Activated CD4-positive, alpha-beta T cell treated with anti-CD3 and anti-CD28 coated beads for 4 hours (primary cell): ENCODE measurements at places on chromosomes 4 and X.

DNA sequence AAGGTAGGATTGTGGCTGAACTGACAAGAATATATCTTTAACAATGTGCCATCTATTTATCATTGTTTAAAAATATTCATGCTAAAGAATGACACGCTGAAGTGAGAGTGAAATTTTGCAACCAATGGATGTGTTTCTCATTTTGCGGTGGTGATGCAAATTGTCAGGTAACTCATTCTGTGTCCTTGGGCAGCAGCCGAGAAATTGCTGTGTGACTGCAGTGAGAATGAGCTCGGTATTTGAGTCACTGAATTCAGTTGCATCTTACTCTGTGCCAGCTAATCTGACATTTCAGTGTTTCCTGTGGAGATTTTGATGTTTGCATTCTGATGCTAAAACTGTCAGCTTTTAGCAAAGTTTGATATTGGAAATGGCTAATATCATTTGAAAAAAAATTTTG is 28.1 kb downstream of the MCUB start:
- peak; percentile 27 for DNase-seq

- DNase-seq: no peak
Measured at GRCh38 chr4:154024097-154024694, 235.3 kb upstream of the SFRP2 start.

DNA sequence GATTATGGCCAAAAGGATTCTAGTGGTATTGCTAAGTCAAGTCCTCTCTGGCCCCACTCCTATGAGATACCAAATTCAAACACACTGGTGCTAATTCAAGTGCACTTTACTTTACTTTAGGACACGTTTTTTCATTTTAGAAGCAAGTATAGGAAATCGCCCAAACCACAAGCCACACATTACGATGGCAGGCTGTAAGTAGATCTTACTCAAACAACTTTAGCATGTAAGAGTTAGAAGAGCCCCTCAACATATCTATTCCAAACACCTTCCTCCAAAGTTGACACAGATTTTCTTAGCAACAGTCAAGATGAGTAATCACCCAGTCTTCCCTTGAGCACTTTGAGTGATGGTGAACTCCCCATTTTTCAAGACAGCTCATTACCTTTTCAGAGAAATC is 43.6 kb downstream of the DRD5 start:
- DNase-seq: no peak

GRCh38 chrX:11131146-11131545 is 20.0 kb downstream of the HCCS start:
- no peak for DNase-seq

GRCh38 chr4:71828470-71828869 is 44.6 kb upstream of the GC start:
- DNase-seq: no peak

- no peak for DNase-seq
Measured at GRCh38 chrX:109710181-109710580, 22.9 kb downstream of the ACSL4 start.

GRCh38 chrX:421646-422391 is 35.1 kb upstream of the PPP2R3B start:
- DNase-seq: no peak

- no peak for DNase-seq
Measured at GRCh38 chr4:30460818-30461217, 259.4 kb upstream of the PCDH7 start.

- no peak for DNase-seq
Measured at GRCh38 chr4:169899295-169899694, 126.9 kb downstream of the MFAP3L start.

DNA sequence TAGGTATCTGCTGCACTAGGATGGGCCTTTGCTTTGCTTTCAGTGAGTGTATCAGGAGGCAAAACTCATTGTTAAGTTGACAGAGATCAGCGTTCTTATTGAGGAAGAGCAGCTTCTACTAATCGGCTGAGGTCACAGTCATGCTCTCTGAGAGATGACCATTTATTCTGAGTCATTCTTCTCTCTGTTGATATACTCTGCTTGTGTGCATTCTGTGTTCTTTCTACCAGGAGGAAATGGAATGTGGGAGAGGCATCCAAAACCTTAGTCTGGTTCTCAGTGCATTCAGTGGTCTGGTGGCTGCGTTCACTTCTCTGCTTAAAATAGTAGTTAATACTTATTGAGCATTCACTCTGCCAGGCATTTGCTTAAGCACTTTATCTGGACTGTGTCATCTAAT is 66.2 kb downstream of the RRAGB start:
- DNase-seq: no peak
